ENCODE measurements at places on chromosomes 1 and 21.
A peak's percentile ranks its signal among the peaks of the same experiment; 100 is the strongest.

- DNase-seq = no peak
Observed at GRCh38 chr1:203516184-203516583, 22.2 kb downstream of the OPTC start.

DNA sequence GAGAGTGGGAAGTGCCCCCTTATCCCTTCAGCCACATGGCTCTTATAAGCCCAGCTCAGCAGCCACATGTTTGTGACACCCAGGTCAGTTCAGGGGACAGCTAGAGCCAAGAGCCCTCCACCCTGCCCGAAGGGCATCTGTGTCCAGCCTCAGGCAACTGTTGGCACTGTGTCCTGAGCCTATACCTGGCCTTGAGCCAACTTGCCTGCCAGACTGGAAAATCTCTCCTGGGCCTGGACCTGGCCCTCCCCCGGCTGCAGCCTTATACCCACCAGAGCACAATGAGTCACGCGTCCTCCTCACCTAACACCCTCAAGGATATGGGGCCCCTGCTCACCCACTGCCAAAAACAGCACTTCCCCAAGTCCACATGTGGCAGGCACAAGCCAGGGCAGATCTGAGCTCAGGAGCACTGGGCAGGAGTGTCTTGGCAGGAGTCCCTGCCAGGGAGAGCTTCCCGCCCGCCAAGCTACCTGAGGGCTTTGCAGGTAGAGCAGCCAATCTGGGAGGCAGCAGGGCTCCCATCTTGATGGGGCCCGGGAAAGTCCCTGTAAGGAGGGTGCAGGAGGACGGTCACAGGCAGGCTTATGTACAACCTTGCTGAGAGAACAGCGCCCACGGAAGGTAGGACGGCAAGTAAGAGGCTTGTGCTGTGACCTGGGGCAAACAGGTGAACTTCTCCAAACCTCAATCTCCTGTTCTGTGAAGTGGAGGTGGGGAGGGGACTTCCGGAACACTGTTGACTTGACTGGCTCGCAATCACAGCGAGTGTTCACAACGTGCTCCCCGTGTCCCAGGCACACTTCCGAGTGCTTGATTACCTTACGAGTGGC is 19.8 kb upstream of the HSPG2 start:
- DNase-seq = peak; percentile 6

GRCh38 chr1:19438516-19439195 is 46.7 kb downstream of the CAPZB start:
- DNase-seq = no peak

DNA sequence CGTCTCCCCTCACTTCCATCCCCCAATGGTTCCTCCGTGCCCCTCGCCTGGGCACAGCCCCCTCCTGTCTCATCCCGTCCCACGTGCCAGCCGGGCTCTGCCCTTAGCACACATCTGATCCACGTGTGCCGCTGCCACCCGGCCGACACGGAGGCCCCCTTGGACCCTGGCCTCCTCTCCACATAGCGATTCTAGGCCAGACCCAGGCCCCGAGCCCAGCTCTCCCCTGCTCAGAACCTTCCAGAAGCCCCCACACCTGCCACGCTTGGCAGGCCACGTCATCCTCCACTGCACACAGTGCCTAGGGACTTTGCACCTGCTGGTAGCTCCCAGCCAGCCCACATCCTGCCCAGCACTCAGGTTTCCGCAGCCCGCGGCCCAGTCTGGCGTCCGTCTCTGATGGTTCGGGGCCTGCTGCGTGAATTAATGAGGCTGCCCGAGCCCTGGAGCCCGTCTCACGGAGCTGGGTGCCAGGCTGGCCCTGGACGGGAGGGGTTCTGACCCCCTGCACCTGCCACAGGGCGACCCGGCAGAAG is 20.1 kb downstream of the PLCH2 start:
- DNase-seq = peak; percentile 15

DNA sequence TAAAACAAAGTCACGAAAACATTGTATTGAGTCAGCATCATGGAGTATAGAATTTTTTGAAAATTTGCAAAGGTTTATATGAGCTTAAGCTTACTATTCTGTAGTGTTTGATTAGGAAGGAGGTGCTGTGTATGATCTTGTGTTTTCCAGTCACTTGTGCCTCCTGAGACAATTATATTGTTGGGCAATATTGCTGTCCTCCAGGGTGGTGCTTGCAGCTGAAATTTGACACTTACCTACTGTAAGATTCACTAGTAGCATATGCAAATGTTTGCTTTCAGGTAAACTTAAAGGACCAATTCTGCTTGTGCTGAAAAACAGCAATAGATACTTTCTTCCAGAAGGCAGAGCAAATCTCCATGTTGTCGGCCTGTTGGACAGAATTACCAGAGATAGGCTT is 268.0 kb downstream of the TGFB2 start:
- DNase-seq = no peak

DNA sequence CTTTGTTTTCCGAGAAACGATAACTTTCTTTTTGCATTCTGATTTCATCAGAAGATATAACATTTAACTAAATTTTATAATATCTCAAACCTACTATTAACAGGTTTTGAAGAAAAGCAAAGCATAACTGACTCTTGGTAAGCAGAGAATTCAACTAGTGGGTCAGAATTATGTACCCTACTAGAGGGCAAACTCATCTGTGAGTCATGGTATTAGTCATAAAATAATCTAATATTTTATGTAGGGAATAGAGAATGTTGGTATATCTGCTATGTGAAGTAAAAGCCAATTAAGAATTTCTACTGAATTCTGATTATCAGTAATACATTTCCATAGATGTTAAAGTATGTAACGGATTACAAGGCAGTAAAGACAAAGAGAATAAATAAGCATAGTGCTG is 56.8 kb downstream of the USP1 start:
- DNase-seq = no peak

DNA sequence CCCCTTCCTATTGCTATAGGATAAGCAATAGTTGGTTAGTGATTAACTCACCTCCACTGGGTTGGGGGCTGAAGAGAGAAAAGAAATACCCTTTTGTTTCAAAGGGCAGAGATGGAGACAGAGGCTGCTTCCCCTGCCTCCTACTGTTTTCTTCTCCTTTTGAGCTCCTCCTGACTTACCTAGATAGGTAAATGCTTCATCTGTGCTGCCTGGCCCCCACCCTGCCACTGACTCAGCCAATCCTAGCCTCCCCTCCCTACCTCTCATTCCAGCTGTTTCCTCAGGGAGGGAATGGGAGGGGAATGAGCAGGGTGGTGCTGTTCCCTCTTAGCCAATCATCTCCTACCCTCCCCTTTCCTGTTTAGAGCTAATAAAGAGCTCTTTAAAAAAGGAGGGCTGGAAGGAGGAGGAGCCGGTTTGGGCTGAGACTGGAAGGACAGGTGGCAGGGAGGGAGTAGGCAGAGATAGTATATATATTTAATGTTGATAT is at the start of gene C1orf116:
Gene C1orf116 (minus strand): TSS at position 229 of the 490 bp plus-strand sequence. CDS start 5,158 bp downstream, outside the sequence.
- DNase-seq = no peak

GRCh38 chr1:208280681-208281450 is 36.7 kb upstream of the PLXNA2 start:
- DNase-seq = no peak

- DNase-seq = no peak
Observed at GRCh38 chr1:99106274-99106673, 101.6 kb upstream of the PLPPR5 start.

GRCh38 chr1:38559446-38560165 is 300.0 kb downstream of the RRAGC start:
- DNase-seq = peak; percentile 62

- DNase-seq = no peak
Observed at GRCh38 chr1:83766241-83766691, 232.7 kb downstream of the TTLL7 start.

- no peak for DNase-seq
Observed at GRCh38 chr1:212260557-212261355, 24.5 kb upstream of the PPP2R5A start.
